ENCODE measurements at places on chromosomes 7 and 10.
A peak's percentile ranks its signal among the peaks of the same experiment; 100 is the strongest.

GRCh38 chr10:24465124-24465874 is 256.4 kb downstream of the KIAA1217 start:
- DNase-seq = no peak

- no peak for DNase-seq
Measured at GRCh38 chr10:57786331-57786730, 481.4 kb downstream of the IPMK start.

GRCh38 chr10:128130051-128130450 is 3.8 kb upstream of the MKI67 start:
- DNase-seq = no peak

GRCh38 chr7:136528329-136528728 is 340.1 kb upstream of the CHRM2 start:
- DNase-seq = no peak

DNA sequence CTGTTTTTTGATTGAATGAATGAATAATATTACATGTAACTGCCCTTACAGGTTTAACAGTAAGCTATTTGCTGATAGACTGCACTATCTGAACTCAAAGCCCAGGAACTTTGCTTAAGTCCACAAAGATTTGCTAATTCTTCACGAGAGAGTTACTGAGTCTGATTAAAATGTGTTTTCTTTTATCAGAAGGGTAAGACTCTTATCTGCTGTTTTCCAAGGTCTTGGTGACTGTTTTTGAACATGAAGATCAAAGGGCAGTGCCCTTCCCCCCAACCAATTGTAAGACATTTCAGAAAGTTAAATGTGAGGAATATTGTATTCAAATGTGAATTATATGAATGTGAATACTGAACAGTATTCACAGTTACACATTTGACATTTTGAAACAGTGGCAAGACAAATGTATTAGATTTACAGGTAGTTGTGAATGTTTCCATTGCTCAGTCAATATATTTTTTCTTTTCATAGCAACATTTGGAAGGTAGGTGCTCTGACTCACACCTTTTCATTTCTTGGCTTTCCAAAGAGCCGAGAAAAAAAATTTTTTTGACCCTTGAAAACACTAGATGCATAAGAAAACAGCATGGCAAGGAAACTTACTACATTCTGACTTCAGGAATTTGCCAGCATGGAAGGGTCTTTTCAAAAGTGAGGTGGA is 62.7 kb downstream of the DKK1 start:
- no peak for DNase-seq

DNA sequence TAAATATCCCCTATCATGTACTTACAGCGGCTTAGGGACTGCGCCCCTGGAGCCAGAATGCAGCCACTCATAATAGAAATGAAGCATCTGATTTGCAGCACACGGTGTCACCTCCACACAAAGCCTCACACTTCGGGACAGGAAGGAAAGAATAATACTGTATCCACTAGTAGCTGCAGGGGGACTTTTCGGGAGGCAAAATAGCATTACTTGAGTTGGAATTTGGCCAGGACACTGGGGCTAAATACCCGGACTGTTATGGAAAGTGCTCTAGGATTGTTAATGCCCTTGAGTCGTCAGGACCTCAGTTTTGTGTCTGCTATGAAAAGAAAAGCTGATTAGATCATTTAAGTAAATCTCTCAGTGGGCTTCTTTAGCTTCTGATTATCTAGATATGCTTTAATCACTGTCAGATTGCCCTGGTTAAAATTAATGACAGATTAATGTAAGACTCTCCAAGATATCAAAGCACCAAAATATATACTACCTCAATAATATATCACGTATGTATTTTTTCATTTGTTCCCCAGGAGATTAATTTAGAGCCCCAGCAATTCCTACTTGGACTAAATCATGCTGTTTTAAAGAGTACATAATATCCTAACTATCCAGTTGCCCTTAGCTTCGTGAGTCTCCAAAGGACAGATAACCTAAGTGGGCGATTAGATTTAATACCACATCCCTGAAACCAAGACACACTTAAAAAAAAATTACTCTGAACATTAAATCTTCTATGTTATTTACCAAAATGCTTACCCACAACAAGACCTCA is 173.0 kb upstream of the NEBL start:
- no peak for DNase-seq

- no peak for DNase-seq
Measured at GRCh38 chr10:132453470-132453861, 56.5 kb downstream of the PWWP2B start.

GRCh38 chr10:131032329-131033165 is 279.0 kb downstream of the TCERG1L start:
- no peak for DNase-seq

DNA sequence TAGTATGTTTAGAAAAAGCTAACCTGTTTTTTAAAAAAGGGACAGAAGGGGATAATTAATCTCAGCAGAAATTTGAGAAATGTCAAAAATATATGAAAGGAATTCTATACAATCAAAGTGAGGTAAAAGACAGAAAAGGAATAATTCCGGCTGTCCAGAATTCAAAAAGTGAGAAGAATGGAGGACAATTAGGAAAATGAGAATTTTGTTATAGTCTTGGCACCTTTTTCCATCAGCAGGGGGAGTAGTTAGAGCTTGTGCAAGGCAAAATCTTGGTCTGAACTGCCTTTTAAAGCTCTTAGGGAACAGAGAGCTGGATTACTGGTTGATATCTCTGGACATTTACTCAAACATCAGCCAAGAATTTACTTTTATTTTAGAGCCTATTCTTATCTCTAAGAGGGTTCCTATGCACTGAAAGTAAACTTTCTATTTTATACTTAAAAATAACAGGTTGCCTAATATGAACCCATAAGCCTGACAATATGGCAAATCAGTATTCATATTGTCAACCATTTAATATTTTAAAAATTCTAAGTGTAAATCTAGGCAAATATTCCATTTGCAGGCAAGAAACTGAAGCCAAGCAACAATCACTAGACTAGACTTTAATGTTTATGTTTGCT is 185.6 kb downstream of the ANK3 start:
- no peak for DNase-seq

- DNase-seq = no peak
Measured at GRCh38 chr7:158018098-158018762, 569.4 kb downstream of the PTPRN2 start.

DNA sequence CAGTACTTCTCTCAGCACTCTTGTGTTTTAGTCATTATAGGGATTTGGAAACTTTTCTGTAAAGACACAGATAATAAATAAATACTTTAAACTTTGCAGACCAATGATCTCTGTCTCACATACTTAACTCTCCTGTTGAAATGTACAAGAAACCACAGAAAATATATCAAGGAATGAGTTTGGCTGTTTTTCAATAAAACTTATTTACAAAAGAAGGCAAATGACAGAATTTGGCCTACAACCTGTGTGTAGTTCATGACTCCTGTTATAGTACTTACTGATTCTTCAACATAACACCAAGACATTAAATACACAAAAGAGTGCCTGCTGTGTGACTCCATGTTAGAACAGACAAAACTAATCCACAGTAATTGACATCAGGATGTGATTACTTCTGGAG is 510.0 kb upstream of the PHF14 start:
- DNase-seq = no peak

DNA sequence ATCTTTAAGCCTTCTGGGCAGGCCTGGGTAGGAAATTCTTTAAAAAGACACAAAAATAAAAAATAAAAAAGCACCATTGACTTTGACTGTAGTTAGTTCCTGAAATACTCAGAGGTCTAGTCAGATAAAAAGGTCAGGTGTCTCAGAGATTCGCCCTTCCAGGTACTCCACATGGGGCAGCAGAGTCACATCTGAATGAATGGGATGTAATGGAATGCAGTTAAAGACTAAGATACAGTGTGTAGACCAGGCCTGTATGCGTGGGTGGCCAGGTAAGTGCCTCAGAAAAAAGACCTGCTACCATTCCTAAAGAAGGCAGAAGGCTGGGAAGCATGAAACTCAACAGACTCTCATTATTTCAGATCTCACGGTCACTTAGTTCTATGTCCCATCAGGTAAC is 68.6 kb upstream of the SEM1 start:
- DNase-seq = no peak

GRCh38 chr7:73509463-73509862 is 12.6 kb downstream of the BAZ1B start:
- DNase-seq = no peak

DNA sequence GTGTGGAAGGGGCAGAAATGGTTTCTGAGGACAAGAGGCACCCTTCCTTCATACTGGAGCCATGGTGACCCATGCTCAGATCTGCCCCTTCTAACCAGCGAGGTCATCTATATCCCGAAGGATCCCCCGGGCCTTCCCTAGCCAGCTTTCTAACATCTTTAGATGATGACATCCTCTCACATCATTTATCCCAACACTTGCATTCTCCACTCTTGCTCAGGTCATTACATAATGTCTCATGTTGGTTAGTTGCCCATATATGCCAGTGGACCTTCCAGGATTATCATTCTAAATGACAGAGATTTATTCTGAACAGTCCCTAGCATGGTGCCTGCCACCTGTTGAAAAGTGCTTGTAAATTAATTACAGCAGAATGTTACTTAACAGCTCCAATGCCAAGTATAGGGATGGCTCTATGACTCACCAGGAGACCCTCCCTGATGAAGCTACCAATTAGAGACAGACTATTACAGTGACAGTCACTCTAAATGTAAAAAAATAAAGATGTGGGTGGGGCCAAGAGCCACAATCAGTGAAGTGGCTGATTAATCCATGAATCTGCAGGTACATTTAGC is 22.6 kb upstream of the ABLIM1 start:
- no peak for DNase-seq

GRCh38 chr7:17099083-17099973 is 199.1 kb upstream of the AHR start:
- DNase-seq = no peak

DNA sequence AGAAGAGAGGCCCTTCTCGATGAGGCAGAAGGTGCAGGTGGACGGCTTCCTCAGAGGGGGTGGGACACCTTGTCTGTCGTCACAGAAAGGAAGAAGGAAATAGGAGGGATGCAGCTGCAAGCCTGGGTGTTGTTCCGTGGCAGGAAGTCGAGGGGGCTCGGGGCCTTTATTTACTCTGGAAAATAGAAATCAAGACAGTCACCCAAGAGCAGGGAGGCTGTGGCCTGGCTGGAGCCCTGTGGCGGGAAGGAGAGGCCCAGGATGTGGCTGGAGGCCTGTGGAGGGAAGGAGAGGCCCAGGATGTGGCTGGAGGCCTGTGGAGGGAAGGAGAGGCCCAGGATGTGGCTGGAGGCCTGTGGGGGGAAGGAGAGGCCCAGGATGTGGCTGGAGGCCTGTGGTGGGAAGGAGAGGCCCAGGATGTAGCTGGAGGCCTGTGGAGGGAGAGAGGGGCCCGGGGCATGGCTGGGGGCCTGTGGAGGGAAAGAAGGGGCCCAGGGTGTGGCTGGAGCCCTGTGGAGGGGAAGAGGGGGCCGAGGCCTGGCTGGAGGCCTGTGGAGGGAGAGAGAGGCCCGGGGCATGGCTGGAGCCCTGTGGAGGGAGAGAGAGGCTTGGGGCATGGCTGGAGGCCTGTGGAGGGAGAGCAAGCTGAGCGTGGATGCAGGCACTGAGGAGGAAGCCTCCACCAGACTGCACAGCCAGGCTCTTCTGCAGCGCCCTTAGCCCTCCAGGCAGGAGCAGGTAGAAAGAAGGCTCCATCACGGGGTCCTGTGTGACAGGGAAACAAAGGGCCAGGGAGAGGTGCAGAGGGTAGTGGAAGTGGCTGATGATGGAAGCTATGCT is 97.3 kb upstream of the SFMBT2 start:
- DNase-seq = peak; percentile 60

DNA sequence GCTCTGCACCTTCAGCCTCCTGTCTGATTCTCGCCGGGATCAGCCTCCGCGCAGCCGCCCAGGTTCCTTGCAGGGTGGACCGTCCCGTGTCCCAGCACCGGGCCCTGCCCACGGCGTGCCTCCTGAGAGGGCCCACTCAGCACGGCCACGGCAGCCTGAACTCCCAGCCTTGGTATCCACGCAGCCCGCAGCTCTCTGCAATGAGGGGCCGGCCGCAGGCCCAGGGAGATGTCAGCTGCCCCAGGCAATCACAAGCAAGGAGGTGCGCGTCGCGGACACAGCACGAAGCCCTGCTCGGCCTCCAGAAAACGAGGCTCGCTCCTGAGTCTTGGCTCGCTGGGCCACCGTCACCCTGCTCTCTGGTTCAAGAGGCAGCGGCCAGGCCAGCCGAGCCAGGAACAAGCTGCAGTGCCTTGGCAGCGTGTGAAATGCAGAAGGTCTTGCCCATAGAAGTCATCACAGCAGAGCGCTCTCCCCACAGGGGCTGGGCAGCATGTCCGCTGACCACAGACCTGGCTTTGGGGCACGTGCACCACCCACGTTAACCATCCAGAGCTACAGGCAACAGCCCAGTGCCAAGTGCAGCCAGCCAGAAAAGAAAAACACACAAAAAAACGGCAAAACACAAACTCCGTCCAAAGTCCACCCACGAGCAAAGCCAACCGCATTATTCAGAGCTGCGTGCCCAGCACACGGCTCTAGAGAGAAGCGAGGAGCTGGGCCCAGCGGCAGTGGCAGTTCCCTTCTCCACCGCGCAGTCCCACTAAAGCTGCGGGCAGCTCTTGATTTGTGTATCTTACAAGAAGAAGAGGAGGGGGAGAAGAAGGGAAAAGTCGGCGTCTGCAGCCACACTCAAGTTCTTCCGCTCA is 13.9 kb downstream of the GPER1 start:
- no peak for DNase-seq

DNA sequence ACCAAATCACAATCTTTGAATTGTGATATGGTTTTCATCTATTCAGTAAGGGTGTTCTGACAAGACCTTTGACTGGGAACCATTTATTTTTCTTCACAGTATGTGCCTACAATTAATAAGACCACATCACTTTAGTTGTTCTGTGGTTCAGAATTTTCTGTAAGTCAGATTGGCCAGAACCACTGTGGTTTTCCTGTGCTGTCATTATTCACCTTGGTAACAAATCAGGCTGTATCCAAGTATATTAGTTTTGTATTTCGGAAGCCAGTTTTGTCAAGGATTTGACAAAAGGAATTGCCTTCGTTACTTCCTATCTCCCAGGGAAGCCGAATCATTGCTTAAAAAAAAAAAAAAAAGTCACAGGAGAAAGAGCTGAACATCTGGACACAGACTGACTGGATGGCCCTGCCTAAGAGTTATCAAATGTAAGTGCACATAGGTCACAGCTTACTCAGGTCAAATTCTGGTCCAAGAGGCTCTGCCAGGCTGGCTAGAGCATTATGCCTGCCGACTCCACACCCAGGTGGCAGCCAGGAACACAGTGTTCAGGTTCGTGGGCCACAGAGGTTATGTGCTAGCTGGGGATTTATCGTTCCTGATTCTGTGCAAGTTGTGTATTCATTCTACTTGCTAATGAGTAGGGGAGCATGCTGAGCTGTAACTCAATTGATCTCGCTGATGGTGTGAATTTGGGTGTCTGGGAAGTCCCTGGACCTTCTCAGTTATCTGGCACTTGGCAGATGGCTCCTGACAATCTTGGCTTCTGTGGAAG is 175.3 kb downstream of the JAZF1 start:
- no peak for DNase-seq

DNA sequence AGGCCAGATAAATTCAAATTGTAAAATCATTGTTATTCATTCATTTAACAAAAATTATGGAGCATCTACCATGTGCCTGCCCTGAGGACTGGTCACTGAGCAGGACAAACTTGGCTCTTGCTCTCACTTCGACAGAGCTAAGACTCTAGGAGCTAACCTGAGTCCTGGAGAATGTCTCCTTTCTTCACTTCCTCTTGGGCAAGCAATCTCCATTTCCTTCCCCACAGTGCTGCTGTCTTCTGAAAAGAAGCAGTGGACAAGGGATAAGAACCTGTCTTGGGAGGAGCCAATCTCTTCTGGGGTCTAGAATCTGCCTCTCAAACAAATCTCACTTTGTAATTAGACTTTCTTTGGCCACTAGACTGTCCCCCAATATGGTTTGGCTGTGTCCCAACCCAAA is 76.2 kb upstream of the PLXNA4 start:
- DNase-seq = no peak
